GM18507 (cell line): ENCODE measurements at places on chromosomes 1 and 21.

DNA sequence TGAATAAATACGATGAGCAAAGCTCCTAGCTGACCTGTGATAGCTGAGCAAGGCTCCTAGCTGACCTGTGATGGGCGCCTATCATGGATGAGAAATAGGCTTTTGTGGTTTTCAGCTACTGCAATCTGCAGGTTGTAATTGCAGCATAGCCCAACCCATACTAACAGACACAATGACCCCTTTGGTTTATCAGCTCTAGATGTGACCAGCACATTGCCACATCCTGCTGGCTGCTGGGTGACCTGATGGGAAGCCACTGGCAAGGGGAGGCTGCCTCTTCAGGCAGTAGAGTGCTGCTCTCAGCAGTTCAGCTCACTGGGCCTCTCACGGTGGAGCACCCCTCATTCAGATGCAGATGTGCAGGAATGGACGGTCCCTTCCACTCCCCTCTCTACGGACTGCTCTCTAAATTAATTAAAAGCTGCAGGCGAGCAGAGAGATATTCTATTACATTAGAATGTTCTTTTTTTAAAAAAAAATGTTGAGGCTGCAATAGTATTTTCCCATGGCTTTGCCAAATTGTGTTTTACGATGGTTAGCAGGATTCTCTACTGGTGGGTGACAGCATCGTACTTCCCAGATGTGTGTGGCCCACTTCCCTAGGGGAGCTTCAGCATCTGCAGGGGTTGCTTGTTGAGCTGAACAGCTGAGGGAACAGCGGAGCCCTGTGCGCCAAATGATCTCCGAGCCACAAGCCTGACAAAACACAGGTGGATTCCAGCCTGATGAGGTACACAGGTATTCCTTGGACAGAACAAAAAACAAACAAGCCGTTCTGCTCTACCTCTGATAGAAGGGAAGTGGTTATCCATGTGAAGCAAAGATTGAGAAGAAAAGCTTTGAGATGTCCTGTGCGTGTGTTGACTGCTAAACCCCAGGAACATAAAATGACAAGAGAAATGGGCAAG is 65.0 kb downstream of the SYT6 start:
- DNase-seq: no peak

DNA sequence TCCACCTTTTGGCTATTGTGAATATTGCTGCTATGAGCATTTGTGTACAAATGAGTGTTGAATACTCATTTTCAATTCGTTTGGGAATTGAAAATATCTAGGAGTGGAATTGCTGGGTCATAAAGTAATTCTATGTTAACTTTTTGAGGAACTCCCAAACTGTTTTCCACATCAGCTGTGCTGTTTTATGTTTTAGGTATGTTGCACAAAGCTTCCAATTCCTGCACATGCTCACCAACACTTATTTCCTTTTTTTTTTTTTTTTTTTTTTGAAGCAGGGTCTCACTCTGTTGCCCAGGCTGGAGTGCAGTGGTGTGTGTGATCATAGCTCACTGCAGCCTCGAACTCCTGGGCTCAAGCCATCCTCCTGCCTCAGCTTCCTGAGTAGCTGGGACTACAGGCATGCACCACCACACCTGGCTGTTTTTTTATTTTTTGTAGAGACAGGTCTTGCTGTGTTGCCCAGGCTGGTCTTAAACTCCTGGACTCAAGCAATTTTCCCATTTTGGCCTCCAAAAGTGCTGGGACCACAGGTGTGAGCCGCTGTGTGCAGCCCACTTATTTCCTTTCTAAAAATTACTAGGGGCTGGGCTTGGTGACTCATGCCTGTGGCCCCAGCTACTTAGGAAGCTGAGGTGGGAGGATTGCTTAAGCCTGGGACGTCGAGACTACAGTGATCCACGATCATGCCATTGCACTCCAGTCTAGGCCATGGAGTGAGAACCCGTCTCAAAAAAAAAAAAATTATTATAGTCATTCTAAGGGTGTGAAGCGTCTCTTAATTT is 33.4 kb downstream of the TMCC2 start:
- no peak for DNase-seq

GRCh38 chr1:63698001-63698838 is 75.6 kb upstream of the ROR1 start:
- no peak for DNase-seq

- no peak for DNase-seq
Observed at GRCh38 chr1:94716965-94717364, 103.2 kb upstream of the SLC44A3 start.

DNA sequence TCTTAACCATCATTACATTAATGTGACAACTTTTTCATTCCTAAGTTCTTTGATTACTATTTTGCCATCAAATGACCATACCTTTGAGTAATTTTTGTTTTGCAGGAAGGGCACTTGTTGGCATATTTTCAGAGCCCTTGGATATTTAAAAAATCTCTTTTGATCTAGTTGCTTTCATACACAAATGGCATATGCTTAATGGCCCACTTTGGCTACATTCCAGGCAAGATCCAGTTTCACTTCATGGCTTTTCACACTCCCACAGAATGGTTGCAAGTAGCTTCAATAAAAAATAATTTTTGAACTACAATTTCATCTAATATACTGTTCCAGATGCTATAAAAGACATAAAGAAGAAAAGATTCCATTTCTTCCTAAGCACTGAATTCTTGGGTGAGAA is 18.1 kb downstream of the ADAM30 start:
- DNase-seq: no peak

- DNase-seq: no peak
Observed at GRCh38 chr1:87796471-87796901, 467.8 kb downstream of the LMO4 start.

GRCh38 chr1:94643819-94644218 is 102.3 kb upstream of the F3 start:
- no peak for DNase-seq

- no peak for DNase-seq
Observed at GRCh38 chr1:234727018-234727940, 117.3 kb upstream of the IRF2BP2 start.

GRCh38 chr1:48470481-48470855 is 1.5 kb downstream of the SPATA6 start:
- no peak for DNase-seq

GRCh38 chr1:213723187-213723586 is 264.6 kb upstream of the PROX1 start:
- DNase-seq: no peak

GRCh38 chr1:41805771-41806471 is 112.8 kb downstream of the HIVEP3 start:
- DNase-seq: no peak

DNA sequence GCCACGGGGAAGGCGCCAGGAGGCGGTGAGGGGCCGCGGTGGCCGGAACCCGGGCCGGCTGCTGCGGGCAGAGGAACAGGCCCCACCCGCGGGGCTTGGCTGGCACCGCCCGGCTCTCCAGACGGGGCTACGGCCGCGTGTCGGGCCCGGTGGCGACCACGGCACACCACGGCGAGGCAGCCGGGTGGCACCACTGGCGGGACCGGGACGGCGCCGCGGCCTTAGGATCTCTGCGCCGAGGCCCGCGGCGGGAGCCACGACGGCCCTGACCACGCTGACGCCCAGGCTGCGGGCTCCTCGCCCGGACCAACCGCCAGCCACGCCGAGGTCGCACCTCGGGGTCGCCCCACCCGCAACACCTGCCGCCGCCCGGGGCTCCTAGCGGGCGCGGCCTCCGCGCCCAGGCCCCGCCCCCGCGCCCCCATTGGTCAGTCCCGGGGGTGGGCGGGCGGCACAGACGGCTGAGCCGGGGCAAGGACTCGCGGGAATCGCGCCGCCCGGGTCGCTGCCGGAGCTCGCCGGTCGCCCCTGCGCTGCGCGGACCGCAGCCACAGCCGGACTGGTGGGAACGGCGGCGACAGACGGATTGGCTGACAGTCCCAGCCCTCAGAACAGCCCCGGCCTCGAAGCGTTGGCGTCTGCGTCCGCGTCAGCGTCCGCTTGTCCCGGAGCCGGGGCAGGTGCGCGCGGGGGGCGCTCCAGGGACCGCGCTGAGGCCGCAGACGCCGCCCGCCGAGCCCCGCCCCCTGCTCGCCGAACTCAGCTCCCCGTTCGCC is at the start of gene BMP8A:
BMP8A (plus strand) TSS at position 491 of the 776 bp plus-strand sequence. CDS start 356 bp downstream, outside the sequence.
- peak; percentile 80 for DNase-seq

DNA sequence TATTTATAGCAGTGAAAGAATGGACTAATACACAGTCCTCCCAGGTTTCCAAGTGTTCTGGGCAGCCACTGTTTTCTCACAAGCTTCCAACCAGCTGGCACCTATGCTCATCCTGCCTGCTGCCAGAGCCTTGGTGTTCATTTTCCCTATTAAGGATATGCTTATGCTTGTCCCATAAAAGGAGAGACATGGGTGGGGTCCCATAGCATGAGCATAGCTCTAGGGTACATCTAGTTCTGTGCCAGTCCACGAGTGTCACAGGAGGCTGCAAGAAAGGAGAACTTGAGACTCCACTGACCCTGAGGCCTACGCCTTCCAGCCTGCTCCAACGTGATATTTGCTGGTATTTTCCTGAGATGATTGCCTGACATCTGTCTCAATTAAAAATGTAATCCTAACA is 192.4 kb upstream of the PTGFR start:
- no peak for DNase-seq

DNA sequence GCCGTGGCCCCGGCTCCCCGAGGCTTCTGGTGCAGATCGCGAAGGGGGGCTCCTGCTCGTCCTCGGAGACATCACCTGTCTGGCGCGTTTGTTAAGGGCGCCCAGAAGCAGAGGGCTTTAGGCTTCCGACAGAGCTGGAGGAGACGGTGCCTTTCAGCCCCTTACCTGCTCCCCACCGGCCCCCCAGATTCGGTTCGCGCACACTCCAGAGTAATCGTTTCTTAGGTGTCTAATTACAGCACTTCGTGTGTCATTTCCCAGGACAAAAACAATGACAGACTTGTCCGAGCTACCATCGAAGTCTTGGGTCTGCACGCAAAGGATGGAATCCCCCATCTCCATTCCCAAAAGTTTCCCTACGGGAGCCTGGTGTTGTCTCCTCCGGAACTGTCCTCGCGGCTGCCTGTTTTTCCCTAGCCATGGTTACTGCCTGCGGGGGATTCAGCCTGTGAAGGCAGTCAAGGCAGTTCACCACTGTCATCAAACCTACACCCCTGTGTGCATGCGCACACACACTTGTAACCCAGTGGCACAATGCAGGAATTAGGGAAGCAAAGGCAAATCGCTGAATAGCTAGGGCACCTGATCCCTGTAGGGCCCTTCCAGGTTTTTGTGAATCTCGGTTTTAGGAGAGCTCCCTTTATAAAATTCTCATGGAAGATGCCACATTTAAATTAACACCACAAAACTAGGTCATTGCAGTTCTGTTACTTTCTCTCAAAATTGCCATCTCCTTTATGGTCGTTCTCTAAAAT is 738 bp upstream of the CDC42BPA start:
- DNase-seq: no peak

DNA sequence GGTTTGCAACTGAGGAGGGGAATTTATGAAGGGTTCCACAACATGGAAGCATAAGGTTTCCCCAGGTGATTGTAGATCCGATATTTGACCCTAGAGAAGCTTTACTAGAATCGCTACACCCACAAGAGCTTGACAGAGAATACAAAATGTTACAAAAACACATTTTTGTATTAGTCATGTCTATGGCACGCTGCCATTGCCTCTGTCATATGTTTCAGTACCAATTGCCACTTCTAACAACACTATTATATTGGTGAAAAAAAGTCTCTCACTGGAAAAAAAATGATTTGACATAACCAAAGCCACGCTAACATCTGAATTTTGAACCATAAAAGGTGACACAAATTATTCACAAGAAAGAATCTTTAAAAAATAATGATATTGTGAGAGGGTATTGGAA is 214.5 kb downstream of the KCNT2 start:
- no peak for DNase-seq

- DNase-seq: no peak
Observed at GRCh38 chr1:35326246-35326866, 57.8 kb downstream of the ZMYM4 start.

DNA sequence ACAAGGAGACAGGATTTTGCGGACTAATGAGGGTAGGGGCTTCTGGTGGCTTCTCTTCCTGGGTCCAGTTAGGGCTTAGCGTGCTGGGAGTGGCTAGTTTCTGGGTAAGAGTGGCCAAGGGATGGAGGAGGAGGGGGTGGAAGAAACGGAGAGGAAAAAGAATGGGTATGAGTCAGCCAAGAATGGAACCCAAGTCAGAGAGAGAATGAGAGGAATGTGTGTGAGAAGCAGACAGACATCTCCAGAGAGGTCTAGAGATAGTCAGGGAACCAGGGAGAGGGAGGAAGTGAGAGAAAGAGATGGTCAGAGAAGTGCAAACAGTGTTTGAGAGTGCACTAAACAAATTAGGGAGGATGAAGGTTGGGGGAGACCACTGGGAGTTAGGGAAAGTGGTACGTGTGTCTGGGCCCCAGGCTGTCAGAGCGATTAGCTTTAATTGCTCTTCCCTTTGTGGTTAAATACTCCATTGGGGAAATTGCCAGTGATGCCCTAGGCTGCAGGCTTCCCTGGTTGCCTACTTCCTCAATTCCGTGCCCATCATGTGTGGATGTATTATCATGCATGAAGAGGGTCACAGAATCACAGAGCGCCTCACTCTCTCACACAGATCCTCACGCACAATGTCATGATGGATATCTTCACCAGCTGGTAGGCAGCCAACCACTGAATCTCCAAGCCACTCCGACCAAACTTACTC is 1.4 kb downstream of the PEA15 start:
- DNase-seq: no peak

DNA sequence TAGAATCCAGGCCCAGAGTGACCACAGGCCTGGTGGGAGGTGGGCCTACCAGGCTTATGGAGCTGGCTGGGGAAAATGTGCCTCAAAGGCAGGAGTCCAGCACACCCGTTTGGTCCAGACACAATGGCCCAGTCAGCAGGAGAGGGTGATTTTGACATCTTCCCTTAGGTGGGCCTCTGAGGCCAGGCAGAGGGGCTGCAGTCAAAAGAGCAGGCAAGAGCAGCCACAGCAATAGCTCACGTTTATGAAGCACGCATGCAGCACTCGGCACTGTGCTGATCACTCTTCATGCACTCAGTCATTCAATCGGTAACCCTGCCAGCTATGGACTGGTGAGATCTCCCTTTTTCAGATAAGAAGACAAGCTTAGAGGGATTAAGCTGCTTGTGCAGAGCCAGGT is 146.8 kb downstream of the LRIG2 start:
- no peak for DNase-seq

DNA sequence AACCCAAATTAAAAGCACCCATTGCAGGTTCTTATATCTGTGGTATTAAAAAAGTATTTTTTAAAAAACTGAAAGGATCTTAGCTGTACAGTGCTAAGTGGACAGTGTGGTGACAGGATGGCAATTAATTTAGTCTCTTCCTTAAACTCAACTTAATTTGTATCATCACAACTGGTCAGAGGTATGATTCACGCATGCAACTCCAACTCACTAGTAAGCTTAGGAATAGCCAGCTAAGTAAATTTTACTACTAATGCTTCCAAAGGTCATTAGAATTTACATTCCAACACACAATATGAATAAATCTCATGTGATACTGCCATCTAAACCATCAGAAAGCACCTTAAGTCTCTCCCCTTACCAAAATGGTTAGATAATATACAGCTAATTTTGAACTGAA is 35.4 kb downstream of the ENAH start:
- DNase-seq: no peak

DNA sequence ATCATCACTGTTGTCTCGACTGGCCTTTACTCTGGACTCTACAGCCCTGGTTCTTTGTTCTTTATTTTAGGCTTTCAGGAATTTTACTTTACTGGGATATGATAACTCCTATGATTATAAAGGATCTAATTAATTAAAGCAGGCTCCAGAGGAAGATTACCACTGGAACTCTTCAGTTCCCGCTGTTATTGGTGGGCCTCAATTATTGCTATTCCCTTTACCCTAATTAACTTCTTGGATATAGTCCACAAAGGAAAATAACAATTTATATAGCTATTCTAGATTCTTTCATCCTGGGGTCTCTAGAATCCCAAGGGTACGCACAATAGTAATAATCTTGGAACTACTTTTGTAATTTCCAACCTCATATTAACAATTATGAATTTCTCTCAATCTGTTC is 8.5 kb upstream of the OVAAL start:
- DNase-seq: no peak
